Renal cortical epithelial cell (primary cell): ENCODE measurements at places on chromosomes 7 and 10.

- no peak for DNase-seq
These were observed 165.8 kb upstream of the KLF6 start for GRCh38 chr10:3950676-3951275.

GRCh38 chr10:61248013-61248412 lies 205.2 kb downstream of the TMEM26 start:
- DNase-seq = no peak

- no peak for DNase-seq
These were observed 14.3 kb upstream of the ZNF467 start for GRCh38 chr7:149787428-149788299.

DNA sequence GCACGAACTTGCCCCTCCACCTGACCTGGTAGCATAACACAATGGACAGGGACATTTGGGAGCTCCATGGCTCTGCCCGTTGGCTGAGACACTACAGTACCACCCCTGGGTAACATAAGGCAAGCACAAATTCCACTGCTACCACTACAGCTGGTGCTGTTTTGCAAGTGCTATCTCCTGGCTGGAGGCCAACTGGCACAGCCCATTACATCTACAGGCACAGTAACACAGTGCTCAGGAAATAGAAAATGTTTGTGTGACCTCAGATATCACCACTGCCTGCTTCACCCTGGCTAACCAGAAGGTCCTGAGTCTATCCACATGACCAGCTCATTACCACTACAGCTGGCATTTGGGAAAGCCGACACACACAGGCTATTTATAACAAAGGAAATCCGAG lies 631.1 kb upstream of the MBL2 start:
- DNase-seq = peak; percentile 84

DNA sequence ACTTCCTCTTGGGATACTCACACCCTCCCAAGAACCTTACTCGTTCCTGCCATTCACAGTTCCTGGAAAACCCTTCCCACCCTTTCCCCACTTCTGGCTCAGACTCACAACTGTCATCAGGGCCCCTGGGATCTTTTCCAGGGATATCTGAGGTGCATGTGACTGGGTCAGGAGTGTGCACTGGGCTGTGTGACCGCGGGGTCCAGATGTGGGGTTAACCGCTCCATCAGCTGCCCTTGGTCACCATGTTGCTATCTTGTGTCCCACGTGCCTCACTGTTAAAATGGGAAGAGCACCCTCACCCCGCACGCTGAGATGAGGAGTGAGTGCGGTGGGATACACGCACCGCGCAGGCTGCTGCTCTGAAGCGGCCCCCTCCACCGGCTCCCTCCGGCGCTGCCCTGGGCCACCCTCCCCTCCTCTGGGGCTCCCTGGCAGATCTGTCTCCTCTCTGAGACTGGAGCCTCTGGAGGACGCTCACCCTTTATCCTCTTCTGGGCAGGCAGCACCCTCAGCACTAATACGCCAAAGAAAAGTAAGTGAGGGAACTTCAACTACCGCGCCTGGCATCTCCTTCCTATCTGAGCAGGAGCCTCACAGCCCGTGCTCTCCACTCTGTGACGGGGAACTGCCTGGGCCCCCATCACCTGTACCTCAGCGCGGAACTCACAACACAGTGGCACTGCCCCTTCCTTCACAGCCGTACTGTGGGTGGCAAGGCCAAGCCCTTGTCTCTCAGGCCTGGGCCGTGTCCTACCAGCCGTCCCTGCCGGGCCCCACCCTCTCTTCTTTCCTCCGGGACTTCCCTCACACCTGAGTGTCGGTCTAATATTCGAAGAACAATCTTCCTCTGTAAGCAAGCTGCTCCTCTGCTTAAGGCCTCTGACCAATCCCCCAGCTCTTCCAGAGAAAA lies 15.6 kb downstream of the COBL start:
- DNase-seq = no peak

DNA sequence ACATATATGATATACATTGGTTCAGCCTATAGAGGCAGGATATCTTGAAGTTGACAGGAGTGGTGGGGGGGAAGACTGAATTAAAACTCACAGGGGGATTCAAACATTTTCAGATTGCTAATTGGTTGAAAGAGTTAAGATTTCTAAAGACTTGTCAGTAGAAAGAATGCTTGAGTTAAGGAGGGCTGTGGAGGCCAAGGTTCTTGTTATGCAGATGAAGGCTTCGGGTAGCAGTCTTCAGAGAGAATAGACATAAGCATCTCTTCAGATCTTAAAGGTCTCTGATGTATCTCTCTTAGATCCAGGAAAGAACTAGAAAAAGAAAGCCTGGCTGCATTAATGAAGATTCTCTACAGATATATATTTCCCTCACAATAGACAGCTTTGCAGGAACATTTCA lies 209.8 kb upstream of the SEMA3D start:
- DNase-seq = no peak

DNA sequence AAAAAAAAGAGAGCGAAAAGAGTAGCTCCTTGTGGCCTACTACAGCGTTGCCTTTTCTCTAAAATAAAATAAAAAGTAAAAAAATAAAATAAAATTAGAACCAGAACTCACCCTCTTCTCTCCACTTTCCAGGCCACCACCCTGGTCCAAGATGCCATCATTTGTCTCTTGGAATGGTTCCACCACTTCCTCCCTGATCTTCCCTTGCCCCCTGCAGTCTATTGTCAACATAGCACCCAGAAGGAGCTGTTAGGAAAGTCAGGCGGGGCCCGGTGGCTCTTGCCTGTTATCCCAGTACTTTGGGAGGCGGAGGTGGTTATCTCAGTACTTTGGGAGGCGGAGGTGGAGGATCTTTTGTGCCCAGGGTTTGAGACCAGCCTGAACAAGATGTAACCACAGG lies 7.6 kb upstream of the GRID2IP start:
- peak; percentile 25 for DNase-seq

- DNase-seq = no peak
These were observed 139.3 kb downstream of the CDCA7L start for GRCh38 chr7:21806388-21806787.

DNA sequence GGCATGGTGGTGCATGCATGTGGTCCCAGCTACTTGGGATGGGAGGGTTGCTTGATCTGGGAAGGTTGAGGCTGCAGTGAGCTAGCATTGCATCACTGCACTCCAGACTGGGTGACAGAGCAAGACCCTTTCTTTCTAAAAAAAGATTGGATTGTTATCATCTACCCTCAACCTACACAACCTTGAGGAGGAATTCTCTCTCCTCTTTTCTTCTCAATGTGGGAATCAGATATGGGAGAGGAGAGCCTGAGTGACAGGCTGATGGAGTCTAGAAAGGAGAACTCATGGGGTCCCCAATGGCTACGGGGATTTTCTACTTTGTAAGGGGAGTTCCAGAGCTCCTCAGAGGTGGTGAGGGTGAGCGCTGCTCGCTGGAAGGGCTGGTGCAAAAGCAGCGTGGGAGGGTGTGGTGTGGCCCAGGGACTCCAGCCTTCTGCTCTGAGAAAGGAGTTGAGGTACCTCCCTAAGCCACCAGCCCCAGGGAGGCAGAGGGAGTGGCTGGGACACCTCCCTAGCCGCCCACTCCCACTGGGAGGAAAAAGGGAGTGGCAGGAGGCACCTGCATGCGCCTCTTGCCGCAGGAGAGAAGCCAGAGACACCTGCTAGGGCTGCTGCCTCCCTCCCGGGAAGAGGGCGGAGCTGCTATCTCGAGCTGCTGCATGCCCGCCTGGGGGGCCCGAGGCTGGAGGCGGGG lies 48.4 kb downstream of the GATA3 start:
- DNase-seq = no peak

DNA sequence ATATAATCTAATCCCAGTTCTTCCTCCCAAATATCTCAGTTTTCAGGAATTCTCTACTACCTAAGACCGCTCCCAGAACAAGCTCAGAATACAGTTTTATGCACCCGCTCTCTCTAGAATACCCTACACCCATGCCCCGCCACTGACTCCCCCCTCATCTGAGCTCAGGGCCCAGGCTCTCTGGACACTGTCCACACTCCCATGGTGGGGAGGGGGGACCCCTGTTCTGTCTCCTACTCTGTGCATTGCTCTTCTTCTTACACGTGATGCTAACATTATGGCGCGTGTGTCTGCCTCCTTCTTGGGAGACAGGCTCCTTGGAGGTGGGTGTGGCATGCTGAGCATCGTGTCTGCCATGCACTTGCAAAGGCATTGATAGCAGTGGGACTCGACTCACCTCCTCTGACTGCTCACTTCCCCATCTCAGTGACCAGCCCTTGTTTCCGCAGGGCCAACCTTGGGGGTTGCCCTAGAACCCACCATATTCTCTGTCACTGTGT lies 127.9 kb downstream of the TCERG1L start:
- DNase-seq = no peak

DNA sequence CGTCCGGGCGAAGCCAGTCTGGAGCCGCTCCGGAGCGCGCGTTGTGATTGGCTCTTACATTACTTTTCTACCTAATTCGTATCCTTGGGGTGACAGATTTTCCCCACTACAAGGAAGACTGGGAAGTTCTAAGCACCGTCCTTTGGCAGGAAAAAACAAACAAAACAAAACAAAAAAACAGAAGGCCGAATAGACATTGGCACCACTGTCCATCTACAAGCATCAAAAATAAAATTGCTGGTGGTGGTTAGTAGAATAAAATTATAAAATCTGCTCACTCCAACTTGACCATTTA lies 651 bp upstream of the SKAP2 start:
- DNase-seq = no peak

DNA sequence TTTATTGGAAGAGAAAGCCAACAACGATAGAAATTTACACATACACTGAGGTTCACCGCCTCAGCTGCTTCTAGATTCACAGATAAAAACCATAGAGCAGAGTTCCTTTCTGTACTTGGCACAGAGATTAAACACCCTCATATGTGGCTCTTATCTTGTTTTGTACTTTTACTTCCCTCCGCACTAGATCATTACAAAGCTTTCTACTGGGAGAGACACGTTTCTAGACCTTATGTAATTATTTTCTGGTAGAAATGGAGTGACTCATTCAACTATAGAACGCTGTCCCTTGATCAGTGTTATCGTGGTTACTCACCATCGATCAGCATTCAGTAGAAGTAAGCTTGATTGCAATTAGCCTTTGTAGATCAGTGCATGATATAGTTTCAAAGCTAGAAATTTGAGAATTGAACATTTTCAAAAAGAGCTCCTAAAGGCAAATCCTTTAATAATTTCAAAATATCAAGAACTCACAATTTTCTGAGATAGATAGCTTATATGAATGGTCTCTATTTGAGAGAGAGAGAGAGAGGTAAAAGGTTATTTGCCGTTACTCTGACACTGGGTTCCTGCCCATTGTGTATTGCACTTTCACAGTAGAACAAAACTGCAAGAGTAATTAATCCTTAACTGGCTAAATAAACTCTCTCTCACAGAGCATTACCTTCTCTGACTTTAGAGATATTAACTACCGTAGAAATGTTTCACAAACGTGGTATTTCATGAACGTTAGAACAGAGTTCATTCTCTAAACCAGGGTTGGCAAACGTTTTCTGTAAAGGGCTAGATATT lies 26.1 kb upstream of the DNAJC1 start:
- DNase-seq = peak; percentile 8

- no peak for DNase-seq
These were observed 62.4 kb upstream of the C10orf90 start for GRCh38 chr10:126732868-126733267.

DNA sequence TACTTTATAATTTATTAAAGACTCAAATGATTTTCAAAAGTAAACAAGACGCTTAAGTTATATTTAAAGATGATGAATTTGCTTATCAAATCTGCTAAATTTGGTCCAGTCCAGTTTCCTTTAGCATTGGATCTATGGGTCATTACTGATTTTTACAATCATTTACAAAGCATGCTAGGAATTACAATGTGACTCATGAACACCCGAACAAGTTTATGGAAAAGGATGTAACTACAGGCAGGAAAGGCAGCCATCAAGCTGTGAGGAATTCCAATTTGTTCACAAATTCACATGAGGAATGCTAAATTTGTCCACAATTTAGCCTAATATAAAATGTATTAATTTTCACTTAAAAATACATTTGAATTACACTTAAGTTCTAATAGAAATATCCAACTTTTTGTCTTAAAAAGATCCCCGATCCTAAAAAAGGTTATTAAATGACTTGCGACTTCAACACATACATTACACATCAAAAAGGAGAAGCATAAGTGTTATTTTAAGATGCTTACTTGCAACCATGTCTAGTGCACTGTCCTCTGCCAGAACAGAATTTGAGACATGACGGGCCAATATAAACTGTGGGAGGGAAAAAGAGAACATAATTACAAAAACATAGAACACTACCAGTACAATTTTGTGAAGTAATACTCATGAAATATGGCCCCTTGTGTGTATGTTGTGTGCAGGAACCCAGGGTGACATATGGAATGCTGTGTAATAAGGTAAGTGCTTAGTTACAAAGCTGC lies 194.2 kb upstream of the SLC26A5 start:
- peak; percentile 68 for DNase-seq

- peak; percentile 87 for DNase-seq
These were observed 152.0 kb downstream of the MACC1 start for GRCh38 chr7:20064974-20065862.

GRCh38 chr10:71270301-71271220 lies 48.5 kb upstream of the SLC29A3 start:
- peak; percentile 57 for DNase-seq

- peak; percentile 7 for DNase-seq
These were observed 254.3 kb upstream of the LRRTM3 start for GRCh38 chr10:66671562-66671961.

GRCh38 chr7:38232502-38233366 lies 40.7 kb downstream of the TARP start:
- peak; percentile 9 for DNase-seq
